ENCODE measurements at places on chromosomes 2 and 18. TPM values are rescaled to one million over a fixed set of nuclear protein-coding genes. Genes with fewer than 3 reads are reported as not detected.

MARCO gene
- 17.1 TPM for polyA plus RNA-seq

- H3K36me3 ChIP-seq: no peaks in the 10 kb centered on the region
- peak; percentile 84 for DNase-seq
- peaks cover 58% of the 10 kb centered on the region for H3K4me1 ChIP-seq
These were observed 42.1 kb upstream of the TAF1B start for GRCh38 chr2:9800975-9801726.

DNA sequence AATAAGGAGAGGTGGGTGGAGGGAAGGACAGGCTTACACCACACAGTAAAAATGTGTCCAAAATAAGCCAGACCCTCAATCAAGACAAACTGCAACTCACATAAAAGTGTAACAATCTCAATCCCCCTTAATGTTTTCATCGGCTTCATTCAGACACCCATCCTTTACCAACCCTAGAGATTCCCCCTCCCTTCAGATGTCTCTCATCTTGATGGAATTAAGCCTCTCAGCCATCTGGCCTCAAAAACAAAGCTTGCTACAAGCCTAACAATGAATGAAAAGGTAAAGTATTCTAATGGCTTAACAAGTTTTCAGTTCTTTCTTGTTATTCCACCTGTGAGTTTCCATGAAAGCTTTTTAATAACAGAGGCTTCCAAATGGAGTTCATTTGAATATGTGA, 5.2 kb downstream of the RTTN start:
- no peak for DNase-seq
- H3K27me3 ChIP-seq: no peaks in the 10 kb centered on the region
- H3K4me3 ChIP-seq: no peak overlapping the region
- H3K27ac ChIP-seq: no peak overlapping the region
- H3K4me1 ChIP-seq: peaks cover 9% of the 10 kb centered on the region

- no peak overlapping the region for H3K4me3 ChIP-seq
- no peaks in the 10 kb centered on the region for H3K4me1 ChIP-seq
- no peaks in the 10 kb centered on the region for H3K36me3 ChIP-seq
- DNase-seq: no peak
- H3K27me3 ChIP-seq: no peaks in the 10 kb centered on the region
These were observed 23.3 kb downstream of the EDAR start for GRCh38 chr2:108965540-108966289.
